ENCODE measurements at places on chromosomes 7 and 10.

- DNase-seq: no peak
Measured at GRCh38 chr10:22455068-22455857, 110.0 kb downstream of the SPAG6 start.

- no peak for DNase-seq
Measured at GRCh38 chr10:124381011-124381611, 37.6 kb downstream of the OAT start.

GRCh38 chr7:35467456-35467978 lies 213.6 kb upstream of the TBX20 start:
- no peak for DNase-seq

DNA sequence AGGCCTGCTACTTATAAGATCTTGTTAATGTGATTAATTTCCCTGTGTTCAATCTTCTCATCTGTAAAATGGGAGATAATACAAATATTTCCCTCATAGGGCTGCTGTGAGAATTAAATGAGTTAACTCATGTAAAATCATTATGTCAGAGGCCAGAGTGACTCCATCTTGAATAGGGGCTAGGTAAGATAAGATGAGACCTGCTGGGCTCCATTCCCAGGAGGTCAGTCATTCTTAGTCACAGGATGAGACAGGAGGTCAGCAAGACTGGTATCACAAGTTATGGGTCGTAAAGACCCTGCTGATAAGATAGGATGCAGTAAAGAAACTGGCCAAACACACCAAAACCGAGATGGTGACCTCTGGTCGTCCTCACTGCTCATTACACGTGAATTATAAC lies 200.7 kb downstream of the CYP26A1 start:
- DNase-seq: no peak

GRCh38 chr10:129035052-129035827 lies 431.8 kb upstream of the MGMT start:
- peak; percentile 77 for DNase-seq

DNA sequence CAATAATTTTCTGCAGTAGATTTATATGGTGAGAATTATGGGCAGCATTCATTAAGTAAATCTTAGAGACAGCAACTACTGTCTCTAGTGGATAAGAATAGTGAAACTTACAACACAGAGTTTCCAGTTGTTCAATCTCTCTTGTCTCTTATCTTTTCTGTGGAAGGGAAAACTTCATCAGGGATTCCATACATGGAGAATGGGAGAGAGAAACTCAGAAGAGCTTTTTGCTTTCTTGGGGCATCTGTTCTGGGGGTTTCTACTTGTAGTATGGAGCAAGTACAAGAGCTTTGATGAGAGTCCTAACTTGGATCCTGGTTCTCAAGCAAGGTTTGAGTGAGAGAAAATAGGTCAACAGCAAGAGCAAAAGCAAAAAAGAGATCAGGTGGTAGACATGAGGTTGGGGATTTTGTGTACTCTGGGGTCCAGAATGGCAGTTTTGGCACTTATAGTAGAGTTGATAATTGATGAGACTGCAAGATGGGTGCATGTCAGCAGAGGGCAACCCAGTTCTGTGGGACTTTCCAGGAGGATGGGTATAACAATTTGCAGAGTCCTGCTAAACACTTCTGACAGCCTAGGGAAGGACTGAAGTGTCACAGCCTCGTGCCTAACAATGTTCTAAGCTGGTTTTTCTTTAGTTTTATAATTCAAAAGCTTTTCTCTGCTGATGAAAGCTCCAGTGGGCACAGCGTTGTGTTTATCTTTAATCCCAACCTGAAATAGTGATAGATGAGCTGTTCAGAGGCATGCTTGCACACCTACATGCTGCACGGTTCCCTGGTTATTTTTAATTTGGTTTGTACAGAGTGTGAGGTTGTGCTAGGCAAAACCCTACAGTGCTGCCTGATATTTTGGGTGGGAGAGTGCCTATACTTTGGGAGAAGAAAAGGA lies 32.0 kb upstream of the STRIP2 start:
- no peak for DNase-seq

- DNase-seq: no peak
Measured at GRCh38 chr10:73480158-73480557, 15.7 kb downstream of the PPP3CB start.

DNA sequence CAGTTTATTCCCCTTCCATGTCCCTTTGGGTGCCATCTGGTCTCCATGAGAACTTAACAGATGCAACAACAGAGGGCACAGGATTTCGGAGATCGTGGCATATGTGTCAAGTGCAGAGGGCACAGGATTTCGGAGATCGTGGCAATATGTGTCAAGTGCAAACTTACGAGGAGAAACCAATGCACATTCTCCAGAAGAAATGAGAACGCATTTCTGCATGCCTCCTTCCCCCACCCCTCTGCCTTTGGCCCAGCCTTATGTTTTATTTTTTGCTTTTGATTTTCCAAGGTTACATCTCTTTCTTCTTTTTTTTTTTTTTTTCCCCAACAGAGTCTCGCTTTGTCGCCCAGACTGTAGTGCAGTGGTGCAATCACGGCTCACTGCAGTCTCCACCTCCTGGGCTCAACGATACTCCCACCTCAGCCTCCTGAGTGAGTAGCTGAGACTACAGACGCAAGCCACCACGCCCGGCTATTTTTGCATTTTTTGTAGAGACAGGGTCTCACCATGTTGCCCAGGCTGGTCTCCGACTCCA lies 586 bp upstream of the ANKRD26 start:
- no peak for DNase-seq

DNA sequence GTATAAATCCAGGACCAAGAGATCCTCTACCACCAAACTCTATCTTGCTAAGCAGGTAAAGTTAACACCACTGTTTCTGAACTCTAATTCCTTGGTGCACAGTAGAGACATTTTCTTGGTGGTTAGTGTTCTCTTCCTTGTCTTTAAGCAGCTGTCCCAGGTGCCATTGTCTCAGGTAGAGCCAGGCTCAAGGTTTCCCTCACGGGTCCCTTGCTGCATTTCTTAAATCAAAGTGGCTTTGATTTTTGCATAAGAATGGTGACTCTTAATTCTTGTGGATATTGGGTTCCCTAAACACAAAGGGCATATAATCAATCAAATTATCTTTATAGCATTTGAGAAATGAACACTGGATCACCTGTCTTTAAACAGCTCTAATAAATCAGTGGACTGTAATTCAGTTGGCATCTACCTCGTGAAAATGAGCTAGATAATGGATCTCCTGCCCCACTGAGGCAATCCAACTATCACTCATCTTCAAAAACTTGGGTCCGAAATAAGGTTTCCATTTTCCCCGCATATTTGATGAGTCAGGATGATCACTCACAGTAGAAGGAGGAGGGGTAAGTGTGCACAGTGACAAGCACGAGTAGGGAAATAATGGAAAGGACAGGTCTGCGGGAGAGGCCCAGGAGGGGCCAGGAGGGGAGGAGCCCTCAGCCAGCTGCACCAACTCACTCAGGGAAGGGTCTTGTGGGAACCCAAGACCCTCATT lies 2.4 kb downstream of the ABCC2 start:
- DNase-seq: no peak

DNA sequence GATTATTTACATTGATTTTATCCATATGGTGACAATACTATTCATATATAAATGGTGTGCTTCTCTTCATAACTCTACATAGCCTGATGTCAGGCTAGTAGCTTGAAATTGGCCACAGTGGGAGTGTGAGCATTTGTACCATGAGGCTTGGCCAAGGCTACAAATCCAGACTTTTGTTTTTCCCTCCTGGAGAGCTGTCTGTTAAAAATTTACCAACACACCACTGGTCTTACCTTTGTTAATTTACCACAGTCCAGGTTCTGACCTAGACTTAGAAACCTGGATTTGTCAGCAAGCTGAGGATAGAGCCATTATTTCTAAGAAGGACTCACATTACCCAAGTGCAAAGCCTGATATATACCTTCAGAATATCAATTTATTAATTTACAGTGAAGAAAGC lies 45.5 kb upstream of the ATRNL1 start:
- DNase-seq: no peak

DNA sequence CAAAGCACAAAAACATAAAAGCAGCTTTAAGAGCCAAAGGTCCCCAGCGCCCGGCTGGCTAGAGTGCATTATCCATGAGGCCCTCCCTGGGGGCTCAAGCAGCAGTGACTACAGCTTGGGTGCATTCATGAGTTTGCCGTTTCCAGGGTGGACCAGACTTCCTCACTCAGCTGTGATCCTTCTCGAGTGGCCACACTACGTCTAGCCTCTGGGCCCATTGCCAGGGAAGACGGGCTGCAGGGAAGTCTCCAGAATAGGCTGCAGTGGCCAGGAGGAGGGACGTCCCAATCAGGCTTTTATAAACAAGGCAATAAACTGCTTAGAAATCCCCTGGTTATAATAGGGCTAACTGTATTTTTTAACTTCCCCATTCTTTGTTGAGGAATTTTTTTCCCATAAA lies 89.4 kb upstream of the C1QL3 start:
- DNase-seq: no peak

- DNase-seq: no peak
Measured at GRCh38 chr10:60910543-60910942, 33.4 kb downstream of the RHOBTB1 start.

GRCh38 chr7:80816806-80817205 lies 102.0 kb downstream of the SEMA3C start:
- no peak for DNase-seq

GRCh38 chr10:97163181-97163580 lies 22.6 kb downstream of the SLIT1 start:
- no peak for DNase-seq

- DNase-seq: no peak
Measured at GRCh38 chr7:146503844-146504243, 387.2 kb downstream of the CNTNAP2 start.

GRCh38 chr10:90912854-90913479 lies 7.9 kb downstream of the ANKRD1 start:
- no peak for DNase-seq

GRCh38 chr7:27064159-27064558 lies 31.6 kb downstream of the HOXA1 start:
- no peak for DNase-seq

GRCh38 chr7:115014794-115015193 lies 92.9 kb downstream of the MDFIC start:
- DNase-seq: no peak

- DNase-seq: no peak
Measured at GRCh38 chr10:34815185-34816084, at the start of gene PARD3. Gene PARD3 (minus strand): TSS chr10:34815296. CDS start chr10:34814995, 301 bp downstream.

GRCh38 chr10:124171561-124171960 lies 78.2 kb upstream of the CHST15 start:
- no peak for DNase-seq

- no peak for DNase-seq
Measured at GRCh38 chr10:35488228-35488627, 116.9 kb upstream of the GJD4 start.

- DNase-seq: no peak
Measured at GRCh38 chr10:129520440-129521080, 53.5 kb downstream of the MGMT start.

- no peak for DNase-seq
Measured at GRCh38 chr10:12897278-12897677, 104.2 kb downstream of the CCDC3 start.

DNA sequence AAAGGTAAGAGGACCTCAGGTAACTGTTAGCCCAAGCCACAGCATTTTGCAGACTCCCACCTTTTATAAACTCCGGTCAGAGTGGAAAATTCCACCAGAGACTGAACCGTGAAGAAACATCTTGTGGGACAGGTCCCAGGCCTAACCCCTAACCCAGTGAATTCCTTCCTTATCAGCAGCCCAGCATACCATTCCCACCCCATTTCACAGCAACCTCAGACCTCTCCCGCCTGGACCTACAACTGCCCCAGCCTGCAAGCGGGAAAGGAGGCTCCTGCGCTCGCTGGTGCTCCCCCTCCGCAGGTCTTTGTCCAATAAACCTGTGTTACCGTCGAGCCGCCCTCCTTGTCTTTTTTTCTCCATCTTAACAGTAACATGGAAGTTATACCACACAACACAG lies 736.6 kb downstream of the MAGI2 start:
- no peak for DNase-seq

- no peak for DNase-seq
Measured at GRCh38 chr7:112996331-112996871, 90.2 kb downstream of the GPR85 start.

- no peak for DNase-seq
Measured at GRCh38 chr7:43557831-43558495, 24.9 kb upstream of the STK17A start.

DNA sequence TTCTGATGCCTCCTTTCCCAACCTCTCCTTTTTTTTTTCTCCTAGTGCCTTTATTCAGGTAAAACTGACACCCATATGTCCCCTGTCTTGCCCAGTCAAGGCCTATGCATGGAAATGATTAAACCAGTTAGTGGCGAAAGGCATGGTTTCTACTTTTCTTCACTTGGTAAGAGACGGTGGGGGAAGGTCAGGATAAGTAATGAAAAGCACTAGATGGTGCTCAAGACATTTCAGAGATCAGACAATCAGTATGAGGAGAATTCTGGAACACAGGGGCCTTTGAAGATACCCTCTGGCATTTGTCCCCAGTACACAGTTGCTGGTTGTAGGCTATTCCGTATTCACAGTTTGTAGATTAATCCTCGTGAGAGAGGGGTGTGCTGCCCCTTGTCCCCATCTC lies 121.2 kb downstream of the RTKN2 start:
- DNase-seq: no peak

DNA sequence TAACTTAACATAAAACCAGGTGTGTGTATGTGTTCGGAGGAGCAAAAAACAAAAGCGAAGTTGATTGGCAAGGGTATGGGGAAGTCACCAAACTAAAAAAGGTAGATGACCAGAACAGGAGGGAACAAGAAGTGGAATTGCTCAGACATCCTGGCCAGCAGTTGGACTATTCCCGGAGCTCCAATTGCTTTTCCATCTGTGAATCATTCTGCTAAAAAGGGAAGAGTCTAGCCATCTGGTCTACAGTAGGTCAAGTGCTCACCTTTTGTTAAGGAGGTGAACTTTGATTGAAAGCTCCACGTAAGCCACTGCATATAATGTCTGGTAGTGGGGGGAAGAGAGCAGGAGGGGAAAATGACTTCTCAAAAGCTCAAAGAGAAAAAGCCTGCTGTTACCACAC lies 50.0 kb upstream of the BET1 start:
- DNase-seq: no peak

- DNase-seq: no peak
Measured at GRCh38 chr7:70680743-70681468, 451.0 kb upstream of the GALNT17 start.

GRCh38 chr10:132023092-132023811 lies 41.5 kb upstream of the BNIP3 start:
- DNase-seq: no peak

DNA sequence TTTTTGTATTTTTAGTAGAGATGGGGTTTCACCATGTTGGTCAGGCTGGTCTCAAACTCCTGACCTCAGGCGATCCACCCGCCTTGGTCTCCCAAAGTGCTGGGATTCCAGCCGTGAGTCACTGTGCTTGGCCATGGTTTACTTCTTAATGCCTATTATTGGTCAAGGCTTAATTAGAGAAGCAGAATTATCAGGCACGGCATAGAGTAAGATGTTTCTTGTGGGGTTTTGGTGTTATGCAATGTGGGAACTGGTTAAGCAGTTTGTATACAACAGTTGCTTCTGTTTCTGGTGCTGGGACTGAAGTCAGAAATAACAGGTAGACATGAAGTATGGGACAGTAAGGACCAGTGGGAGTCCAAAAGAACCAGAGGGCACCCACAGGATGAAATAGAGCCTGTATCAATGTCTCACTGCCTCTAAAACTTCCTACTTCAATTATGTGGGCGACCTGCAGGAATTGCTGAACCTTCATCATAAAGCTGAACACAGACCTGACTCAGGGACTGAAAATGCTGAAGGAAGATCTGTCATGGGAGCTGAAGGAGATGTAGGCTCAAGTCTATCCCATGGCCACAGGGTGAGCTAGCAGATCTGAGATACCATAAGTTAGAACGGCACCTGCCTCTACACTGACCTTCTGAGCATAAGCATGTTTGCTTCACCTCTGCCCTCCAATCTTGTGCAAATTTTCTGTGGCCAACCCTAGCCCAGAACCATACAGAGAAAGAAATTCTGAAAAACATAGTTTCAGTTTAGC lies 38.3 kb upstream of the VCL start:
- DNase-seq: no peak

Data from epithelial cell of proximal tubule (primary cell).